Mammary epithelial cell (primary cell): ENCODE measurements at places on chromosomes 12 and 14.

GRCh38 chr14:71725922-71726579, 206.2 kb upstream of the RGS6 start:
- peak; percentile 70 for DNase-seq

- no peak for DNase-seq
These were observed 157.3 kb upstream of the PLXNC1 start for GRCh38 chr12:93990832-93991803.

GRCh38 chr12:114415525-114415868, 9.6 kb upstream of the TBX5 start:
- no peak for DNase-seq

- no peak for DNase-seq
These were observed 61.3 kb upstream of the SLC38A2 start for GRCh38 chr12:46433829-46434228.

- DNase-seq = no peak
These were observed 138.4 kb downstream of the SEC23A start for GRCh38 chr14:38964630-38965029.

- no peak for DNase-seq
These were observed 34.6 kb downstream of the BEGAIN start for GRCh38 chr14:100552524-100553125.

- DNase-seq = no peak
These were observed 95.4 kb upstream of the SFSWAP start for GRCh38 chr12:131615326-131616042.

DNA sequence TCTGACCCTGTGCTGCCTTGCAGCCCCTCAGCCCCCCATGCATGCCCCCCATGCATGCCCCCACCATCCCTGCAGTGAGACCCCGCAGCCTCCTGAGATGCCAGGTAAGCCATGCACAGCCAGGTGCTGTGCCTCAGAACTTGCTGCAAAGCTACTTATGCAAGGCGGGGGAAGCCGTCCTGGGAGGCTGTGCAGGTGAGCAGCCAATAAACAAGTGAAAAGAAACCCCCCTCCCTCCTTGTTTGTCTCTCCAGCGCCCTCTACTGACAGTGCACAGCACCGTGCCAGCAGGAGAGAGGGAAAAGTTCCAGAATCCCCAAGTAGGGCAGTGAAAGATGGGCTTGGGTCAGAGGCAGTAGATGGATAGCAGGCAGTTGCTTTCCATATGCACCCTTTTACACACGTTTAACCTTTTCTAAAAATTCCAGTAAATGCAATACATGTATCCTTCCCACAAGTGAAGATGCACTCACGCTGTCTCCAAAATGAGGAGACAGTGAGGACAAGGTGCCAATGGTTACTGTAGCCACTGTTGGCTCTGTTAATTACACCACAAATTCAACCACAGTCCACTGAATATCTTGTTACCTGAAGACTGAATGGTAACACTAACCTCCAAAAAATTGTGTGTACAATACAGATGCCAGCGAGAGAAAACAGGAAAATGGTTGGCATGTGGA, 18.0 kb downstream of the TNFAIP2 start:
- peak; percentile 34 for DNase-seq

DNA sequence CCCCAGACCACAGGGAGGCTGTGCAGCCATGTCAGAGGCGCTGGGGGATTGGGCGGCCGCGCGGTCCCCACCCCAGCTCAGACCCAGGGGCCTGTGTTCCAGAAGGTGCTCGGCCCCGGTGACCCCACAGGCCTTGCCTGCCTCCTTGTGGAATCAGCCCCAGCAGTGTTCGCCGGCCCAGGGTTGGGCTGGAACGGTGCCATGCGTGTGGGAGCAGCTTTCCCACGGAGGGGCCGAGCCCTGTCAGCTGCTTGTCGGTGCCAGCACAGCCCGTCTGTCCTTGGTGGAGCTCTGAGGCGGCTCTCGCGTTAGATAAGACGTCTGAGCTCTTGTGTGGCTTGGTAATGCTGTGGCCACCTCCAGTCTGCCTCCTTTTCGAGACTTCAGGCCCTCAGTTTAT, 8.5 kb downstream of the ZFYVE21 start:
- DNase-seq = no peak

- no peak for DNase-seq
These were observed 64.0 kb upstream of the ATF1 start for GRCh38 chr12:50699940-50700339.

DNA sequence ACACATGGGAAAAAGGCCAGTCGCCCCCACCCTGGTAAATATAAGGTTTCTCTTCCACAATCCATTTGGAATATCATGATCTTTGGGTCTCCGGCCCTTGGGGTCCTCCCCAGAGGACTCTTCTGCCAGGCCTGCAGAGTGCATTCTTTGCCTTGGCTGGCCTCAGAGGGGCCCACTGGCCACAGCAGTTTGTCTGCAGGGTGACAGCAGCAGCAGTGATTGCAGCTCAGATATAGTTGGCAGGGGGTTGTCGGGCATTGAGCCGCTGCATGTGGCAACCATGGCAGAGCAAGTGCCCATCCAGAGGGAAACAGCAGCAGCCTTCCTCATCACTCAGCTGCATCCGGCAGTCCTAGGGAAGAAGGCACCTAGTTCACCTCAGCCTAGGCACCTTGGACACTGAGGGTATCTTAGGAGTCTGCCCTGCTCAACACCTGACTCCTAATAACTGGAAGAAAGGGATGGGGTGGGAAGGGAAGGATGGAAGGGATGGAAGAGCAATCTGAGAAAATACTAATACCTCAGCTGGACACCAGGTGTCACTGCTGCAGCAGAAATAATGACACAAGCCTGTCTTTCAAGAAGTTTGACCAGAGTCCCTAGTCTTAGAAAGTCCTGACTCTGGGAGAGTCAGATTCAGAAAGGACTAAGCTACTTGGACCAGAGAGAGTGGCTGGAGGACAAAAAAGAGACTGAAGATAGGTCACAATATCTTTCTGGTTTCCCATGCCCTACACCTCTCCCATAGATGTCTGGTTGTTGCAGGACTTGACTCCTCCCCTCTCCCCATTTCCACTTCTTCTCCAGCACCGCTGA, 8.9 kb downstream of the AJUBA start:
- DNase-seq = peak; percentile 57

GRCh38 chr12:131860472-131861260, 32.5 kb downstream of the MMP17 start:
- peak; percentile 37 for DNase-seq

DNA sequence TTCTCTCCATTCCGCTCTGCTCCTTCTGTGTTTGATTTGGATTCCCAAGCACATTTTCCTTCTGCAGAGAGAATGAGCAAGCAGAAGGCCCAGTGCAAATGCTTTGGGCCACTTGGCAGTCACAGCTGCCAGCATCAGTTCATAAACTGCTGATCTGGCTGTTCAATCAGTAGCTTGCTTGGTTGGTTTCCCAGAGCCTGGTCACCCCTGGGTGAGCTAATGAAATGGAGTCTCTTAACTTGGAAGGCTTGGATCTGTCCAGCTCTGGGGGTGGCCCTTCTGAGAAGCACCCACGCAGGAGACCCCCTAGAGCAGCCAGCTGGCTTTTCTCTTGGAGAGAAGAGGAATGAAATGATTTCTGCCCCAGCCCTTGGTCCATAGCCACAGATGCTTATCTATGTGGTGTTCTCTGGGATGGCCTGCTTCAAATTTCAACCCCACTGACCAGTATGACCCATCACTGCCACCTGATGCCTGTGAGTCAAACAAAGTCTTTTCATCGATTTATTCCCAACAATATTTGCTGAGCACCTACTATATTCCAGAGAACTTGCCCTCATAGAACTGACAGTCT, 30.3 kb downstream of the FAIM2 start:
- no peak for DNase-seq

GRCh38 chr14:76829013-76829365, 2.8 kb downstream of the LRRC74A start:
- DNase-seq = peak; percentile 23

DNA sequence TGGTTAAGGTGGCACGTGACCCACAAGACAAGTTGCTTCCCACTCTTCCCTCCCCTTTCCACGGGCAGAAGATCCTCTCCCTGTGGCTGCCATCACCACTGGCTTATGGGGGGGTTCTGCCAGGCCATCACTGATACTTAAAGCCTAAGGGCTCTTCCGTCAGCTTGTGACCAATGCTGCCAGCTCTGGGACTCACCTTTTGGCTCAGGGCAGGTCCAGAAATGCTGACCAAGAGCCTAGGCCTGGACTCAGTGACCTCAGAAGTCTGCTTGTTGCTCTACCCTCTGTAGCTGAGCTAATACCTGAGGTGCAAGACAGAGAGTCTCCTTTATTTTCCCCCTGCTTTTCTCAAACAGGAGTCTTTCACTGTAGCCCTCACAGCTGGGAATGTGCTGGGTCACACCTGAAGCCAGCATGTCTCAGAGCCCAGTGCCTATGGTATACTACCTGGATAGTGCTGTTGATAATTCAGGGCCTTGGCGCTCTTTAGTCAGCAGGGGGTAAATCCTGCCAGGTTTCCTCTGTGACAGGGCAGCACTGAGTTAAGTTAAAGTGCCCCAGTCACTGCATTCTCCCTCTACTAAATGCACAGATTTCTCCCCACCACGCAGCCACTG, 19.7 kb downstream of the FGD4 start:
- no peak for DNase-seq

- no peak for DNase-seq
These were observed 105.6 kb downstream of the PTPRO start for GRCh38 chr12:15427913-15428312.

- DNase-seq = no peak
These were observed 427.5 kb upstream of the MGAT4C start for GRCh38 chr12:86683568-86684304.

GRCh38 chr14:71397371-71397770, 490.1 kb downstream of the PCNX1 start:
- DNase-seq = no peak

- no peak for DNase-seq
These were observed 168.2 kb downstream of the ACSS3 start for GRCh38 chr12:81245907-81246570.

DNA sequence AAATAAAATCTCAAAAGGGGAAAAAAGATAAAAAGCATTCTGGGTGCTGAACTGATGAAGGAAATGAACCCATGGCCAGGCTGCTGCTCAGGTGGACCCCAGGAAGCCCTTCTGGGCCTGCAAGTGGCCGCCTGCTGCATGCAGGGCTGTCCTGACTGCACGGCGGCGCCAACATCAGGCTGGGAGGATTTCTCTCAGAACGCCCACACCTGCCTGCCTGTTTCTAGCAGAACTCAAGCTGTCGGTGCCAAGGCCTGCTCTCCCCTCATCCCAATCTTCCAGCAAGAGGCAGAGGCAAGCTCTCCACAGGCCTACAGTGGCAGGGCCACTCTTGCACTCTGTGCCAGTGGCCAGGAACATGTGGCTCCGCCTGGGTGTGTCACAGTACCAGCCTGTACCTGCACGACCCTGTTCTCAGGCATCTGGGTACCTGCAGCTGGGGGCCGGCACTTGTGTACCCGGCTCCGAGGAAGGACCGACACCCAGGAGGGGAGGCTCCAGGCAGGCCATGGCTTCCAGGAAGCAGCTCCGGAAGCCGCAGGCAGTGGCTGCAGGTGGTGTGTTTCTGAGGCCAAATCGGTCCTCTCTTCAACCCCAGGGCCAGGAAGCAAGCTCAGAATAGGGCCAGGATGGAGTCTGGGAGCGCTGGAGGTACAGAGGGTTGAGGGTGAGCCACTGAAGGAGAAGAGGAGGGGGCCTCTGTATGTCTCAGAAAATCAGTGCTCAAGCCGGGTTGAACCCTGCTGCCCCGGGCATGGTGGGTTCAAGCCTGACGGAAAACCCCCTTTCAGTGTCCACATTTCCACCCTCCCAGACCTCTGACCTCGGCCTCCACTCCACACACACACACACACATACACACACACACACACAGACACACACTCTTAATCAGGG, 2.5 kb upstream of the INF2 start:
- no peak for DNase-seq

- peak; percentile 52 for DNase-seq
These were observed 122.0 kb downstream of the TMEM117 start for GRCh38 chr12:43957732-43958372.

DNA sequence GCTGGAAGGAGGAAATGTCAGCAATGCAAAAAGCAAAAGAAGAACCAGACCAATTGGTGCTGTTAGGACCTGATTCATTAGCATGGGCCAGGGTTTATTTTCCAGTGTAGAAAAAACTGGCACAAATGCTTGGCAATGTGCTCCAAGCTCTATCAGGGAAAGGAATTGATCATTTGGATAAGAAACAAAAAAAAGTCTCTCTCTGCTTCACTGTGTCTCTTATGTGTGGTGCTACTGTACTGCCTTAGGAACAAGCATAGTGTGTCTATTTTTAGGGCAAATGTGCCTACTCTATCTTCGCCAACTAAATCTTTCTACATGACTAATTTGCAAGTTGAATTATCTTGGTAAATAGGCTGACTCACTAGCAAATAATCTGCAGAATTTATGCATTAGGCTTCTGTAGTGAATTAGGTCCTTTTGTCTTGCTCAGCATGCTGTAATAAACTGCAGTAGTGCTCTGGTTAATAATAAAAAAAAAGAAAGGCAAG, 236.7 kb downstream of the MDGA2 start:
- no peak for DNase-seq

DNA sequence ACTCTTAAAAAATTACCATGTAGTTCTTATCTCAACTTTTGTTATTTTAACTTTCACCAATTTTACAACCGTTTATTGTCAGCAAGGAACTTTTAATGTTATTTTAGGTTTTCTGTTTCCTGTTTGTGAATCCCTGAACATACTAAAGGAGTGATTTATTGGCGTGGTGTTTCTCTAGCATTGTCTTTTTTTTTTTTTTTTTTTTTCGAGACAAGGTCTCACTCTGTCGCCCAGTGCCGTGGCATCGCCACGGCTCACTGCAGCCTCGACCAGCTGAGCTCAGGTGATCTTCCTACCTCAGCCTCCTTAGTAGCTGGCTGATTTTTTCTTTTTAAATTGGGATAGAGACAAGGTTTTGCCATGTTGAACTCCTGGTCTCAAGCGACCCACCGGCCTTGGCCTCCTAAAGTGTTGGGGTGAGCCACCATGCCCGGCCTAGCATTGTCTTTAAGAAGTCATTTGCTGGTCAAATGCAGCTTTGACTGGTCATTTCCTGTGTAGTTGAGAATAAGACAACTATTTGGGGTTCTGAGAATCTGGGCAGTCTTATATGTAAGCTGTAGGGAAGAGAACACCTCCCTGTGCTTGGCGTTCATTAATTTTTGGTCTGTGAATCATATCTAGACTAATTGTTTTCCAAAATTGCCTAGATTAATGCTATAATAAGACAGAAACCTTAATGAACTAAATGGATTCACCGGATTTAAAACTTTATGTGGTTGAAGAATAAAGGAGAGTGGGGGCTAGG, 2.1 kb downstream of the WASHC4 start:
- DNase-seq = no peak

- DNase-seq = peak; percentile 43
These were observed 27.3 kb upstream of the OSBPL8 start for GRCh38 chr12:76586764-76587395.

DNA sequence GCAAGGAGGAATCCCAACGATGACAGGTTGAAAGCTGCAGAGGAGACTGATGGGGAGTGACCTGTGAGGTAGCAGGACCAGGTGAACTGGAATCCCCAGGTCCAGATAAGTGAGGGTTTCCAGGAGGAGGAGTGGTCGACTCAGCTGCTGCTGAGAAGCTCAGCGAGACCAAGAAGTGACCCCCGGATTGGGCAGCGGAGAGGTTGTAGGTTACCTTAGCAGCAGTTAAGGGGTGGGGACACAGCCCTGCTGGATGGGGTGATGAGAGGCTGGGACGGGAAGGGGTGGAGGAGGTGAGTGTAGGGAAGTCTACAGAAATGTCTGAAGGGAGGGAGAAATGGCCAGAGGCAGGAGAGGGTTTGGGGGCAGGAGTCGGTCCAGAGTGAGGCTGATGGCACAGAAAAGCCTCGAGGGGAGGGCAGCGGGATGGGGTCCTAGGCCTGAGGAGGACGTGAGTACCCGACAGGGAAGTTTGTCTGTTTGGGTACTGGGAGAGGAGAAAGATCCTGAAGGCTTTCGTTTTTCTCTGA, 2.6 kb upstream of the RCOR1 start:
- no peak for DNase-seq
